ENCODE measurements at places on chromosomes 13 and 19. TPM values are rescaled to one million over a fixed set of nuclear protein-coding genes. Genes with fewer than 3 reads are reported as not detected.

- peak; percentile 79 for DNase-seq
- H3K27me3 ChIP-seq: no peaks in the 10 kb centered on the region
- H3K27ac ChIP-seq: no peak overlapping the region
Observed at GRCh38 chr19:7852851-7853769, 21.1 kb downstream of the PRR36 start.

GRCh38 chr19:32404933-32405430, 588 bp upstream of the DPY19L3 start:
- H3K4me1 ChIP-seq: peaks cover 12% of the 10 kb centered on the region
- no peak for DNase-seq
- peak overlapping the region; percentile 91 for H3K27ac ChIP-seq
- H3K27me3 ChIP-seq: no peaks in the 10 kb centered on the region

- H3K27me3 ChIP-seq: no peaks in the 10 kb centered on the region
- H3K36me3 ChIP-seq: no peaks in the 10 kb centered on the region
- no peak for DNase-seq
- H3K27ac ChIP-seq: no peak overlapping the region
- H3K4me1 ChIP-seq: no peaks in the 10 kb centered on the region
Observed at GRCh38 chr19:21921691-21922180, 85.8 kb upstream of the ZNF43 start.

GRCh38 chr13:74669149-74669548, 534.9 kb upstream of the KLF12 start:
- DNase-seq: no peak
- peaks cover 3% of the 10 kb centered on the region for H3K27me3 ChIP-seq
- no peaks in the 10 kb centered on the region for H3K4me1 ChIP-seq

DNA sequence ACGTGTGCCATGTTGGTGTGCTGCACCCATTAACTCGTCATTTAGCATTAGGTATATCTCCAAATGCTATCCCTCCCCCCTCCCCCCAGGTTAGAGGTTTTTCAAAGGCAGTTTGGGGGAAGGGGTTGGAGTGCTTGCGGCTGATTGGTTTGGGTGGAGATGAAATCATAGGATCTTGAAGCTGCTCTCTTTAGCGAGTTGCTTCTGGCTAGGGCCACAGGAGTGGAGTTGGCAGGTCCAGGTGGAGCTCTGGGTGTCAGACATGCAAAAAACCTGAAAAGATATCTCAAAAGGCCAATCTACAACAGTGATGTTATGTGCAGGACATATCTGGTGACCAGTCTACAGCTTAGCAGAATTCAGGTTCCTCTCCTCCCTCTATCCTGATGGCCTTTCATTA, 32.6 kb upstream of the CXCL17 start:
- no peaks in the 10 kb centered on the region for H3K36me3 ChIP-seq
- DNase-seq: no peak
- no peak overlapping the region for H3K27ac ChIP-seq
- H3K27me3 ChIP-seq: no peaks in the 10 kb centered on the region
- H3K4me1 ChIP-seq: peaks cover 3% of the 10 kb centered on the region

DNA sequence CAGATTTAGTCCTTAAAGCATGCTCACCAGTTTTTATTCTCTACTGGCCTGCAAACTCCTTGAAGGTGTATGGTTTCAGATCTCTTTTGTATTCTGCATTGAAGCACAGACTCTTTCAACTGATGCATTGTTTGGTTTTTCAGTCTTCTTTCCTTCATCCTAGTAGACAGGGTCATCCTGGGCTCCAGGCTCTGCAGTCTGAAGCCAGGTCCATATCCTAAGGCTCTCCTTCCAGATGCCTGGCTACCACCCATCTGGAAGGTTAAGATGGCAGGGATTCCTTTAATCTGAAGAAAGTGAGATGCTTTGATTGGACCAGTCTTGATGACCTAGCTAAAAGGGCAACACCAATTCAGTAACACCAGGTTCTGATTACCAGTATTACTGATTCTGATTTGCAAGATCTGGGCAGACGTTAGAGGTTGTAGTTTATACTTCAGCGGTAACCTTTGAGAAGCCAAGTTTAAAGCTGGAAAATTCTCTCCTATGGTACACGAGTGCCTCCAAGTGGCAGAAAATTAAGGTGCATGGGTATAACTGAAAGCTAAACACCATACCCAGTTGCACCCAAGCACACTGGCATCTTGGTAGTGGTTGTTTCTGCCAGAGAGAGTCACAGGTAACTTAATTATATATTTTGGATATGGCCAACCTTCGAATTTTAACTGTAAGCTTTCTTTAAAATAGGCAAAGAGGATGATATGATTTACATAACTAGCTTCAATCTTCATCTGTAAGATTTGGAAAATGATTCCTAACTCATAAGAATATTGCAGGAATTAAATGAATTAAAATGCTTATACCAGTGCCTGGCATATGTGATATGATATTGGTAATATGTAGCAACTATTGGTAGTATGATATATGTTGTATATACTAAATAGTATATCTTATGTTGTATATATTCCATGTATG, 1651.9 kb upstream of the MIR17HG start:
- no peak overlapping the region for H3K27ac ChIP-seq
- H3K4me1 ChIP-seq: no peaks in the 10 kb centered on the region
- no peak for DNase-seq
- H3K27me3 ChIP-seq: no peaks in the 10 kb centered on the region
- no peak overlapping the region for H3K4me3 ChIP-seq

DNA sequence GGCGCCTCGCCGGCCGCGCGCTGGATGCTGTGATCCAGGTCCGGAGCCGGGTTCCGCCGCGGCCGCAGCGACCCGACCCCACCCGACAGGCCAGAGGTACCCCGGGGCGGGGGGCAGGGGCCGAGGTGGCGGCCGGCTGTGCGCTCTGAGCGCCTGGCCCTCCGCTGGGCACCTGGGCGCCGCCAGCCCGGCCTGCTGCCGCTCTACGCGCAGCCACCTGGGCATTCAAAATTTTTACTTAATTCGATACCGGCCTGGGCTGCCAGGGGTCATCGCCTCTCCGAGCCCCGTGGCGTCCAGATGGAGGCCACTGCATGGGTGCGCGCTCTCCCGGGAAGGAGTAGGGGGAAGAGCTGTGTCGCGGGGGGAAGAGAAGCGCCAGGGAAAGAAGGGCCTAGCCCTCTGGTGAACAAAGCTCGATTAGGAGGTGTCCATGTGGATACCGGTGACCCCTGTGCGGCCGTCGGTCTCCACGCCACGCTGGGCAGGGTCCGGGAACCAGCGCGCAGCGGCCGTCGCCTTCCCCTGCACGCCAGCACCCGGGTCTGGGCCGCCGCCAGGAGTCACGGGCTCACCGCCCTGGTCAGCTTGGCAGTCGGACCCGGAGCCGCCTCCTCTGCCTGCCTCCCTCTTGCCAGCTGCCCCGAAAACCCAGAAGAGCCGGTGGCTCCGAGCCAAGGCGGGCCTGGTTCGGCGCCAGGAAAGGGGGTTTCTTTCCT, 666 bp downstream of the BIVM start:
- H3K4me3 ChIP-seq: peak overlapping the region; percentile 90
- DNase-seq: peak; percentile 15
- peaks cover 6% of the 10 kb centered on the region for H3K36me3 ChIP-seq
- peak overlapping the region; percentile 38 for H3K27ac ChIP-seq
- peaks cover 22% of the 10 kb centered on the region for H3K4me1 ChIP-seq

The GPR183 gene
- 47.1 TPM for total RNA-seq
